ENCODE measurements at places on chromosomes 5 and 9. TPM values are rescaled to one million over a fixed set of nuclear protein-coding genes. Genes with fewer than 3 reads are reported as not detected.

The GRIA1 gene
- not detected for total RNA-seq

The FOXD4L3 gene
- total RNA-seq, result 0.13 TPM

DNA sequence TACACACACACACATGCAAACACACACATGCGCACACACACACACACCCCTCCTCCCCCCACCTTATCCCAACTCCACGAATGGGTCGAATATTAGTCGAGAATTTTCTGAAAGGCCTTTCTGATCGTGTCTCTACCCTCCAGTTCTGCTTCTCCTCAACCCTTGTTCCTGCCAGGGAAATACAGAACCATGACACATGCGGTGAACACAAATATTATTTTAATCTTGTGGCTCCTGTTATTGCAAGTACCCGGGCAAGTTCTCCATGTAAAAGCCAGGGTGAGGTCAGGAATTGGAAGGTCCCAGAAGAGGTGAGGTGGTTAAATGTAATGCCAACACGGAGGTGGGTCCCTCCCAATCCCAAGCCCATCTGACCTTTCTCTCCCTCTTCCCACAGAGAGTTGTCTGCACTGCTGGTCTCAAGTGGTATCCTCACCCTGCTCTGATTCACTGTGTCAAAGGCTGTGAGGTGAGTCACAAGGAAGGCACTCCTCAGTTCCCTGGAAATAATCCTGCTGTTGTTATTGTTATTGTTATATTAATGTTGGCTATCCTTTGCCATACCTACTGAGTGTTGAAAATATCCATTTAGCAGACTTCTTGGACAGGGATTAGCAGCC lies 223.7 kb downstream of the PAPPA start:
- no peak overlapping the region for H3K27ac ChIP-seq
- H3K36me3 ChIP-seq, result no peaks in the 10 kb centered on the region
- H3K27me3 ChIP-seq, result peaks cover 3% of the 10 kb centered on the region

GRCh38 chr5:74945561-74946165 lies 79.5 kb upstream of the FAM169A start:
- no peaks in the 10 kb centered on the region for H3K36me3 ChIP-seq
- no peak overlapping the region for H3K4me3 ChIP-seq
- peaks cover 18% of the 10 kb centered on the region for H3K27me3 ChIP-seq
- DNase-seq, result peak; percentile 38

DNA sequence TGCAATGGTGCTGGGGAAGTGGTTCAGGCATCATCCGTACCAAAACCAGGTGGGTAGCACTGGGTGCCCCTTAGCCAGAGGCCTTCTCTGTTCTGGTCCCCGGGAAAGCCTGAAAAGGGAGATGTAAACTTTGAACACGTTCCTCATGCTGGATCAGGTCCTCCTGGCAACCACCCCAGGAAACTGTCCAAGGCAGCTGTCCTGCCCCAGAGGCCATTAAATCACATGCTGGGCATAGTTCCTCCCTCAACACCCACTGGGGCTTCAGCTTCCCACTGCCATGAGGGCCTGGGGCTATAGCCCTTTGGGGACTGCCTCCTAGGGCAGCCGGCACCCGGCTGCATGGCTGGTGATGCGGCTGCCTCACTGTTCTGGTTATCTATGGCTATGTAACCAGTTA lies 228.9 kb upstream of the MVB12B start:
- H3K27ac ChIP-seq, result no peak overlapping the region
- DNase-seq, result no peak
- peaks cover 9% of the 10 kb centered on the region for H3K27me3 ChIP-seq
- no peaks in the 10 kb centered on the region for H3K4me1 ChIP-seq
- no peaks in the 10 kb centered on the region for H3K36me3 ChIP-seq

DNA sequence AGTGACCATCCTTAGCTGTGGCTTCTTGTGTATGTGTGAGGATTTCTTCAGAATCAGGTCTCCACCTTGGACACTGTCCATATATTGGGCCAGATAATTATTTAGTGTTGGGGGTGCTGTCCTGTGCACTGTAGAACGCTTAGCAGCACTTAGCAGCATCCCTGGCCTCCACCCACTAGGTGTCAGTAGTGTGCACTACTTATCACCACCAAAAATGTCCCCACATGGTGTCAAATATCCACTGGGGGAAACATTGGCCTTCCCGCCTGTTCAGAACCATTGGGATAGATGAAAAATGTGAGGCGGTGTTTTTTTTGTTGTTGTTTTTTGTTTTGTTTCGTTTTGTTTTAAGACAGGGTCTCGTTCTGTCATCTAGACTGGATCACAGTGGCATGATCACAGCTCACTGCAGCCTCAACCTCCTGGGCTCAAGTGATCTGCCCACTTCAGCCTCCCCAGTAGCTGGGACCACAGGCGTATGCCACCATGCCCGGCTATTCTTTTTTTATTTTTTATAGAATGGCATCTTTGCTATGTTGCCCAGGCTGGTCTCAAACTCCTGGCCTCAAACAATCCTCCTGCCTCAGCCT lies 67.7 kb downstream of the TENT4A start:
- H3K4me3 ChIP-seq, result no peak overlapping the region
- H3K27me3 ChIP-seq, result peaks cover 6% of the 10 kb centered on the region
- H3K4me1 ChIP-seq, result peaks cover 20% of the 10 kb centered on the region
- no peak overlapping the region for H3K27ac ChIP-seq
- no peaks in the 10 kb centered on the region for H3K36me3 ChIP-seq
- peak; percentile 58 for DNase-seq

DNA sequence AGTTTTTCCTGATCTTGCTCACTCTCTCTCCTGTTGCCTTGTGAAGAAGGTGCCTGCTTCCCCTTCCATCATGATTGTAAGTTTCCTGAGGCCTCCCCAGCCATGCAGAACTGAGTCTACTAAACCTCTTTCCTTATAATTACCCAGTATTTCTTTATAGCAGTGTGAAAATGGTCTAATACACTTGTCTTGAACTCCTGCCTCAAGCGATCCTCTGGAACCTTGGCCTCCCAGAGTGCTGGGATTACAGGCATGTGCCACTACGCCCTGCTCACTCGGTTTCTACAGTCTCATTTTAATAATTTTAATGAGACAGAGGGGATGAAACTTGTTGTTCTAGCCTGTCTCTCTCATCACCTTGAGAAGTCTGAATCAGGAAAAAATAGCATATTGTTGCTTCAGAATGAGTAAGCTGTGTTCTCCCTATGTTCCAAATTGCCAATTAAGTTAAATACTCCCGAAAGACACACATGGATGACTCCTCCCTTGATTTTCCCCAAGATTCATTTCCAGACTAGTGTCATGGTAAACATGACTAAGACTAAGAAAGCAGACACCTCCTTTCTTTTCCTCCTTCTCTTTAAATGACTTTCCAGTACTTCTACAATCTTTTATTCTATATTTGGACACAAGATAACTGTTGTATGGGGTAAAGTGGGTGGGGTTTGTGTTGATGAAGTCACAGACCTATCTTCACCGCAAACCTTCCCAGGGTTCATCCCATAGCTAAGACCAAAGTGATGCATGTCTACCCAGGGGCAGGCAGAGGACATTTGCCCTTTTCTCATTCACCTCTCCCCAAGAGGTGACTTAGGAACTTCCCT lies 7.8 kb upstream of the DNAJC18 start:
- no peak overlapping the region for H3K4me3 ChIP-seq
- no peak for DNase-seq
- peaks cover 45% of the 10 kb centered on the region for H3K4me1 ChIP-seq
- H3K27me3 ChIP-seq, result peaks cover 16% of the 10 kb centered on the region
- H3K36me3 ChIP-seq, result no peaks in the 10 kb centered on the region
- H3K27ac ChIP-seq, result no peak overlapping the region

DNA sequence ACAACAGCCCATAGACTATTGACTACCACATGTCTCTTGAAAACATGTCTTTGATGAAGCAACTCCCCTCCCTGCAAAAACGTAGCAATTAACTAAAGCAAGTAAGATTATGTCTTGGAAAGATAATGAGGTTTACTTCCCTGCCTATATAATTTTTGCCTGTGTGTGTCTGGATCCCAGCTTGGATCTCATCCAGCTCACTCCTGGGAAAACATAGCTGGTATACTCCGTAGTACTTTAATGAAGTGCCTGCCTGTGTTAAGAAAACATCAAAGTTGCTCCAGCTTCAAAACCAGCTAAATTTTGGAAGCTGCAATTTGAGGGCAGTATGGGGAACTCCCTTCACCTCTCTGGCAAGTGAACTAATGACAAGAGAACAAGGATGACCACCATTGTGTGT lies 182.6 kb upstream of the C9orf72 start:
- H3K27ac ChIP-seq, result no peak overlapping the region
- DNase-seq, result no peak
- no peaks in the 10 kb centered on the region for H3K4me1 ChIP-seq

DNA sequence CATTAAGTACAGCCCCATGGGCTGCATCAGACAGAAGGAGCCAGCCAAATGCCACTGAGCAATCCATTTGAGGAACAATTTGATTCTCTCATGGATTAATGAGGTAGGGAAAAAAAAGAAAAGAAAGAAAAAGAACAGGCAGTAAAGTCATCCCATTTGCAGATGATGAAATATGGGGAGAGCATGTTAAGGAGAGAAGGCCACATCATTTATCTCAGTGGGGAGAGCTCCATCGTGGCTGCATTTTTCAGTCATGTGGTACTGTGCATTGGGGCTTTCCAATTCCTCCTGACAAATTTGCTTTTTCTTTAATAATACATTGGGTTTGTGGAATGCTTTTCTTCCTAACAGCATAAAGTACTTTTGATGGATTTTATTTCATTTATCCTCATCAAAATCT lies 375.2 kb upstream of the TLE4 start:
- no peak overlapping the region for H3K27ac ChIP-seq
- H3K4me1 ChIP-seq, result no peaks in the 10 kb centered on the region
- H3K36me3 ChIP-seq, result no peaks in the 10 kb centered on the region
- no peaks in the 10 kb centered on the region for H3K27me3 ChIP-seq
